Brain (organoid and tissue), 16 donors: ENCODE measurements at places on chromosomes 4 and X.

- no peak for DNase-seq
Observed at GRCh38 chr4:16315456-16315855, 89.2 kb upstream of the TAPT1 start.

DNA sequence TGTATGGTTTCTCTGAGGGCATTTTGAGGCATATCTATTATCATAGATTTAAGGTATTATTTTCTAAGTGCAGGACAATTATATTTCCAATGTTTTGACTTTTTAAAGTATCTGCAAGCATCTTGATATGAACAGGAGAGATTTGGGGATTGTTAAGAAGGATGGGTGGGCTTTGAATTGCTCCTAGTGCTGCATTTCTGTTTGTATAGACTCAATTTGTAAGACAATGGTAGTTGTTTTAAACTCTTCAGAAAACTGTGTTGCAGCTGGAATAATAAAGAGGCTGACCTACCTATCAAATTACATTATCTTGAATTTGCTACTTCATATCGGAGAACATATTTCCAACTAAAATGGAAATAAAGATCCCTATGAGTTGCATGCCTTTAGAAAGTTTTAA is 570.3 kb downstream of the ADGRL3 start:
- DNase-seq: no peak

DNA sequence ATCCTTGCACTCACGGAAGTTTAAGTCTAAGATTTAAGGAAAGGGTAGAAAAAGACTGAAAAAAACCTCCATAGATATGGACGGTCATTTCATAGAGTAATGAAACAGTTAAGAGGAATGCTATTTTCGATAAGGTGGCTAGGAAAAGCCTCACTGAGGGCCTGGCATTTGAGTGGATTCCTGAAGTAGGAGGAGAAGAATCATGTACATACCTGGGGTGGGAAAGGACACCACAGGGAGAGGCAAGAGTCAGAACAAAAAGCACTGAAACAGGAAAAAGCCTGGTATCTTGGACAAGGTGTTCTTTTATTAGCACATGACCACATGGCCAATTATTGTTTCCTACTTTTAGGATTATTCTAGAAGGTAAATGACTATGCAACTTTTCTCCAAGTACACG is 547.2 kb upstream of the DIPK2B start:
- DNase-seq: no peak

DNA sequence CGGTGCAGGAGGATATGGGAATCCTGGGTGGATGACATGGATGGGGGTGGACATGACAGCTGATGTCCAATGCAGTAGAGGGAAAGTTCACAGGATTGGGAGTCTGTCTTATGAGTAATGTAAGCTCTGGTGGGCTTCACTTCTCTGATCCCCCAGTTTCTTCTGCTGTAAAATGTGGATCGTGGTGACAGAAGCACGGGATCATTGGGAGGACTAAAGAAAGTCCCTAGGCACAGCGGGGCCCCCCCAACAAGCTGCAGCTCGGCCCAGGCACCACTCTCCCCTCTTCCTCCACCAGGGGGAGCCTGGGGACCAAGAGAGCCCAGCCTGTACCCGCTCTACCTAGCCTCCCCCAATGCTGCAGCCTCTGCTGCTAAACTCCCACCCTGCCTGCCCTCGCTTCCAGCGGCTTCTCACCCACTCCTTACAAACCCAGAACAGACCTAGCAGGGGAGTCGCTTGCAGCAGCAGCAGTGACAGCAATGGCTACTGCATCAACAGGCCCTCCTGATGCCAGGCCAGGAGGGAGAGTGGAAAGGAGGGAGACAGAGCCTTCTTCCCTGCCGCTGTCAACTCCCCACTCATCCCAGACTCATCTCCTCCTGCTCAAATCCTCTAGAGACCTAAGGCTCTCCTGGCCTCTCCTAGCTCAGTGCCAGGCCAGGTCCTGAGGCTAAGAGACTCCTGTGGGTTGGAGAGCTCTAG is 36.1 kb upstream of the IQSEC2 start:
- peak; percentile 82 for DNase-seq

- DNase-seq: peak; percentile 41
Observed at GRCh38 chr4:6941796-6942195, 32.2 kb downstream of the TBC1D14 start.

DNA sequence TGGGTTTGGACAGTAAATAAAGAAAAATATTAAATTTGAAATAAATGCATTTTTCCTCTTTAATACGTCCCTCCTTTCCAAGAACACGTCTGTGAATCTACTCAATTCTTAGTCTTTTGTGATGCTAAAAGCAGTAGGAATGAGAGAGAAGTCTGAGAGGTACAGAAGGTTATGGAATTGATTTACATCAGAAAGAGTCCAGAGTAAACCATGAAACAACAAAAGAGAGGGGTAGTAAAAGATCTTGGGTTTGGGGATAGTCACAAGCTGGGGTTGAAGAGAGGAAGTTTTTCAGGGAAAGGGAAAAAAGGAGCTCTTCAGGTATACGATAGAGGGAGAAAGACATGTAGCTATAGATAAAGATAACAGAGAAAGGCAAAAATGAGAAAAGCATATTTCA is 215.4 kb downstream of the RAB28 start:
- DNase-seq: no peak

DNA sequence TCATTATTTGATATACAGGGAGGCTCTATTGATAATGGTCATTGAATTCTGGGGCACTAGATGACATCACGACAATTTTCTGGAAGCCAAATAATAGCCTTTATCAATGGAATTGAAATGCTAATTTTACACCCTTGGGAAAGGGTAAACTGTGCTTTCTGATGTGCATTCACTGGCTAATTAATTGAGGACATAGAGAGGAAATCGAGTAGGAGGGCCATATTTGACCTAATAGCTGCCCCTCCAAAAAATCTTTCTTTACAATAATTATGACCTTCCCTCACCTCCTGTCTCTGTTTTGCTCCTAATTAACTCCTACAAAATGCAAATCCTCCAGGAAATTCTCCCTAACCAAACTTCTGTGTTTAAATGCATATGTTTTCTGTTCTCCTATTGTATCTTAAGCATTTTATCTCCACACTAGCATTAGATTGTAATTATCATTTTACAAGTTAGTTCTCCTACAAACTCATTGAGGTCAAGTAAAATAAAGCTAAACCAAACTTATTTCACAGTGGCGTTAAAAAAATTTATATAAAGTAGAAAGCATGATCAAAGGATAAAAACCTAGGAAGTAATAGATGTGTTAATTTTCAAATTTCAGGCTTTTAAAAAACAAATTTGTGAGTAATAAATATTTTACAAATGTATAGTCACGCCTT is 1414.0 kb upstream of the AGA start:
- DNase-seq: no peak

DNA sequence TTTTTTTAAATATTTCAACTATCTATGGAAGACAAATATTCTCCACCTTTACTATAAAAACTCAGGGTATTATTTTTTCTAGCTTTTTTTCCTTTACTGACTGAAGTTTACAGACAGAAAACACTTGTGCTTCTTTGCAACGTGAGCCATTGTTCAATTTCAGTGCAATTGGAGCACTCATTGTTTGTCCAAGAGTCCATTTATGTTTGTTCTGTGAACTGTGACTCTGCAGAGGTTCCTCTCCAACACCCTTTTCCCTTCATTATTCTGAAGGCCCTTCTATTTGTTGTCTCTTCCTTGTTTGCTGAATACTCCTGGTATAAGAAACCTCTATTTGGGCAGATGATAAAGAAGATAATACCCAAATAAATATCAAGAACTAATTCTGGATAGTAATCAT is 37.4 kb downstream of the DAPP1 start:
- no peak for DNase-seq

GRCh38 chr4:55561889-55562288 is 15.2 kb upstream of the CLOCK start:
- no peak for DNase-seq

DNA sequence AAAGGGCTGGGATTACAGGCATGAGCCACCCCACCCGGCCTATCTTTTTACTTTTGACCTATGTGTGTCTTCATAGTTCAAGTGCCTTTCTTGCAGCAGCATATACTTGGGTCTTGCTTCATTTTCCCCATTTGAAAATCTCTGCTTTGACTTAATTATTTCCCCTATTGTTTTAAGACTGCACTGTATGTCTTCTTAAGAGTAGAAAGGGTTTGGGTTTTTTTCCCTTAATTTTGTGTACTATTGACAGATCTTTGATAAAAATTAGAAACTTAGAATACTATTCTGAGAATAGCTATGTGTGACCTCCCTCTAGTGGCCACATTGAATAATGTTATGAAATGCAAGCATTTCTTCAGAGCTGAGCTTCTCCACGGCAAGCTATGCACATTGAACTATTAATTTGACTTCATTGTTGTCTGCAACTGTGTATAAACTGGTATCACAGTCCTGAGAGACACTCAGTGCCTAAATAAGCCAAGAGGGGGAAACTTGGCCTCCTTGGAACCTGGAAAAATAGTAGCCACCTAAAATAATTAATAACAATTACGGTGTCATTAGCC is 8.7 kb upstream of the SLC25A4 start:
- peak; percentile 84 for DNase-seq

DNA sequence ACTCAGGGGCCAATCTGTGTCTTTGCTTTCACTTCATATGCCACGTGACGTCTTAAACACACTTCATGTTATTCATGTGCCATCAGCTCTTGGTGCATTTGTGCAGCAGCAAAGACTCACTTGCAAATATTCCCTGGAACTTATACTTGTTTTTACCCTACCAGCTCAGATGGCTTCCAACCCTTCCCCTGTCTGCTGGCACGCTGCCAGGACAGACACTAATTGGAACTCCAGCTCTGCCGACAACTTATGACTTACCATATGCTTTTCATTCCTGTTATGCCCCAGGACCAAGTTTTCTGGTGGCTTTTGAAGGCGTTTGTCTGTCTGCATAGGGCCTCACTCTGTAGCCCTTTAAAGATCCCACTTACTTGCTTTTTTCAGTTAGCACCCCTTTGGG is 261.7 kb upstream of the GNPDA2 start:
- no peak for DNase-seq

- no peak for DNase-seq
Observed at GRCh38 chr4:6742989-6743388, 27.0 kb downstream of the BLOC1S4 start.

GRCh38 chr4:108116423-108117168 is 52.1 kb downstream of the LEF1 start:
- DNase-seq: no peak

DNA sequence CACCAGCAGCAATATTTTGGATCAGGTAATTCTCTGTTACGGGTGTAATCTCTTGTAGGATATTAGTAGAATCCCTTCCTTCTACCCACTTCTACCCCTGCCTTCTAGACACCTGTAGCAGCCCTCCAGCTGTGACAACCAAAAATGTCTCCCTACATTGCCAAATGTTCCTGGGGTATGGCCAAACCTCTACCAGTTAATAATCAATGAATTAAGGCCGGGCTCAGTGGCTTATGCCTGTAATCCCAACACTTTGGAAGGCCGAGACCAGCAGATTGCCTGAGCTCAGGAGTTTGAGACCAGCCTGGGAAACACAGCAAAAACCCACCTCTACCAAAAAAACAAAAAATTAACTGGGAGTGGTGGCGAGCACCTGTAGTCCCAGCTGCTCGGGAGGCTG is 9.9 kb downstream of the MAML3 start:
- no peak for DNase-seq

GRCh38 chr4:65515646-65516045 is 154.6 kb downstream of the EPHA5 start:
- DNase-seq: no peak

DNA sequence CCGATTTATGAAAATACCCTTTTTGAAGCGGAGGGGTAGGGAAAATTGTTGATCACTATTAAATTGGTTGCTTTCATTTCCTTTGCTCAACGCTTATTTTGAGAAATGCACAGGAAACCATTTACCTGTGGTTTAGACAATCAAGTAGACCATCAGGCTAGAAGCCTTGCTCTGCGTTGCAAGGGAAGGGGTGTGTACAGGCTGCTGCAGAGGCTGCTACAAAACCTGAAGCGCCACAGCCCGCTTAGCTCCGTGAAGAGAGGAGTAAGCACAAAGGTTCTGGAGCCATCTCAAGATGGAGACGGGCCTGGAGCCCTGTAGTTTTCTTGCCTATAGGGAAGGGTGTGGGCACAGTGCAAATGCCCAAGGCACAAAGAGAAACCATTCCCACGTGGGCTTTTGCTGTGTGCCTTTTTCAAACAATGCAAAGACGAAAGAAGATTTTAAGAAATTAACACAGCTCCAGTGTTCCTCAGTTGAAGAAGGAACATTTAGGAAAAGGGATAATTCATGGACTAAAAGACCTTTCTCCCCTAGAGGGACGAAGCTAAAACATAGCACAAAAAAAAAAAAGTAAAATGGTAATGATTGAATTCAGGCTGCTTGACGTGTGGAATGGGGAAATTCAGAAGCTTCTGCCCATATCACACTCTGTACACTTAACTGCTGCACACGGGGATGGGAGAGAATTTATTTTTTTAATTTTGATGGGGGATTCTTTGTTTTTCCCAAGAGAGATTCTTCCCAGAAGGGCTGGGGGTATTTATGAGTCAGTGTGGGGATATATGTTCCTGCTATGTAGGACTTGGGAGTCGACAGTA is 3.5 kb downstream of the TMSB4X start:
- peak; percentile 76 for DNase-seq
